ENCODE measurements at places on chromosomes 6 and 20.

DNA sequence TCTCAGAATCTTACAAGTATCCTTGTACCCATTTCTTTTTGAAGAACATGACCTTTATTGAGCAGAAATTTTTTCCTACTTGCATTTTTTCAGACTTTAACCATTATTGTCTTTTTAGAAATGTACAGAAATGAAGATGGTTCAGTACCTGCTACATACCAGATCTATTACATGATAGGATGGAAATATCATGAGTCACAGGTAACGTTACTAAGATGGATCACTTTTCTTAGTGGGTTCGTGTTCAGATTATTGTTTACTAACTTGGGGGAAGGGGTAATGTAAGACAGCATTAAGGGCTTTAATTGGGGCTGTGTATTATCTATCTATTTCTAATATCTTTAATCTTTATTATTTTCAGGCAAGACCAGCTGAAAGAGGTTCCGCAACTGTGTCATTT lies 31.9 kb downstream of the NDUFAF5 start:
- no peak for DNase-seq

GRCh38 chr6:158879180-158879579 lies 60.0 kb upstream of the EZR start:
- no peak for DNase-seq

GRCh38 chr6:87772597-87773530 lies 70.8 kb upstream of the AKIRIN2 start:
- DNase-seq: no peak

DNA sequence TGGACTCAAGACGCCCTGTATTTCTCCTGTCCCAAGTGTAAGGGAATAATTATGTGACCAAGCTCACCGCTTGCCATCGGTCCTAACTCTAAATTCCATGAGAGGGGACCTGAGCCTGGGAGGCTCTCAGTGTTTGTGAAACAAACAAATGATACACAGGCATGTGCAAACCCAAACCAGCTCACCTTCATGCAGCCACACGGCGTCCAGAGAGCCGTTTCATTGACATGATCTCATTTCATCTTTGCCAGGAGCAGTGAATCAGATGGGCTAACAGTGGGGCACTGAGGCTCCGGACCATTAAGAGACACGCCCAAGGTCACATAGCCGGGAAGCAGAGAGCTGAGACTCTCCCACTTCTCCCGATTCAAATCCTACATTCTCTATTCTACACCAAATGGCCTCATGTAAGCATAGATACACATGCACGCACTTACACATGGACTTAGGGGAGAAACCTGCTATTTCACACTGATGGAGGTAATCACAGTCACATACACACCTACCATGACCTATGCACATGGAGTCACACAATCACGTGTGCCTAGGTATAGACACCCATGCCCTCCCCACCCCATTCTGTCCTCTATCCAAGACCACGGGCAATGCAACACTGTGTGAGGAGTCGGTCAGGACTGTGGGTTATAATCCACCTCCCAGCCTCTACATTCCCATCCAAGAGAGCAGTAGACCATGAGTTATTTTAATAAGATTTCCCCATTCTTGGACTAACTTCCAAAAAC lies 1.1 kb downstream of the BNIP5 start:
- no peak for DNase-seq

DNA sequence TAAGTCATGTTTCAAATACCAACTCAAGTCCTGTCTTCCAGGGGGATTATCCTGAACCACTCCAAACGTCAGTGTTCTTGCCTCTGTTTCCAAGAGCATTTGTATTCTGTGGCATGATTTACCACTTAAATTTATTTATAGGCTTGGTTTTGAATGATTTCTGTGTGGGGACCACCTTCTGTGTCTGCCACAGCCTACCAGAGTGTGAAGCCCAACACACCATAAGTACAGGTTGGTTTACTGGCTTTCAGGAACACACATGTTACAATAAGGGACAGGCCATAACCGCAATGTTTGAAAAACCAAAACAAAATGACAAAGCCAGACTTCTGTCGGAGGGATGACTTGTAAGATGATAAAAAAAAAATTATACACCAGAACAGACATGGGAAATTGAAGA lies 56.5 kb upstream of the MAP3K7 start:
- DNase-seq: no peak

GRCh38 chr20:47354714-47355488 lies 1.6 kb downstream of the ZMYND8 start:
- no peak for DNase-seq

GRCh38 chr6:117034971-117035370 lies 157.9 kb downstream of the RFX6 start:
- DNase-seq: no peak

GRCh38 chr20:17343656-17344452 lies 117.0 kb downstream of the PCSK2 start:
- no peak for DNase-seq

GRCh38 chr6:159107451-159108260 lies 61.5 kb upstream of the FNDC1 start:
- DNase-seq: no peak

GRCh38 chr6:128367437-128367836 lies 153.0 kb downstream of the PTPRK start:
- no peak for DNase-seq

- no peak for DNase-seq
Observed at GRCh38 chr20:46192376-46192944, 74.3 kb downstream of the CD40 start.

DNA sequence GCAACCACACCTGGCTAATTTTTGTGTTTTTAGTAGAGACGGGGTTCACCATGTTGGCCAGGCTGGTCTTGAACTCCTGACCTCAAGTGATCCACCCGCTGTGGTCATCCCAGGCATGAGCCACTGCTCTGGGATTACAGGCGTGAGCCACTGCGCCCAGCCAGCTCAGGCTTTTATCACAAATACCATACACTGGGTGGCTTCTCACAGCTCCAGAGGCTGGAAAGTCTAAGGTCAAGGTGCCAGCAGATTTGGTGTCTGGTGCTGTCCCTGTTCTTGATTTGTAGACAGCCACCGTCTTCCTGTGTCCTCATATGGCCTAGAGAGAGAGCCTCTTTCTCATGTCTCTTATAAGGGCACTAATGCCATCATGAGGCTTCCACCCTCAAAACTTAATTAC lies 25.9 kb downstream of the SHLD1 start:
- no peak for DNase-seq

- DNase-seq: no peak
Observed at GRCh38 chr6:84685983-84686584, 78.3 kb downstream of the TBX18 start.

DNA sequence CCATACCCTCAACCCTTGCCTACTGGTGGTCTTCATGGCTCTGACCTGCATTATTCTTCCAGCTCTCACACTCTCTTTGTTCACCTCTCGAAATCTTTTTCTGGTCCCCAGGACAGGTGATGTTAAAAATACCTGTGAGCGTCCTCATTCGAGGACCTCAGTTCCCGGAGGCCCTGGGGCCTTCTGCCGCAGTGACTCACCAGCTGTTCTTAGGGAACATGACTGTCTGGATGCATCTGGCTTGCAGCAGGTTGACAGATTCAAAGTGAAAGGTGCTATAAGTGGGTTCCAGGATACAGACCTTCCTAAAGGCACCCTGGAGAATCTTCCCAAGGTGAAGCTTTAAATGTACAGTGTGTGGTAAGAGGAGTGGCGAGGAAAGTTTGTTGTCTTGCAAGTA lies 210.4 kb upstream of the KCNG1 start:
- DNase-seq: no peak

DNA sequence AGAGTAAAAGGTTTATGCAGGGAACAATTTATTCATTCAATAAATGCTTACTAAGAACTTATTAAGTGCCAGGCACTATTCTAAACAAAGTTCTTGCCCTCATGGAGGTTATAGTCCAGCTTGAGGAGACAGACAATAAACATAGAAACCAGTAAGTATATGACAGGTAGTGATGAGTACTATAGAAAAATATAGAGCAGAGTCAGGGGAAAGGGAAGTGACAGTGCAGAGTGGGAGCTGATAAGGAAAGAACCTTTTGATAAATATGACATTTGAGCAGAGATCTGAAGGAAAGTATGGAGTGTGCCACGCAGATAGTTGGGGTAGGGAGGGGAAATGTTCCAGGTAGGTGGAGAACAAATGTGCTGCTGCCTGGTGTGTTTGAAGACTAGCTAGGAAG lies 12.1 kb downstream of the ACSS2 start:
- no peak for DNase-seq

- DNase-seq: no peak
Observed at GRCh38 chr20:41139227-41140093, 2.1 kb downstream of the PLCG1 start.

DNA sequence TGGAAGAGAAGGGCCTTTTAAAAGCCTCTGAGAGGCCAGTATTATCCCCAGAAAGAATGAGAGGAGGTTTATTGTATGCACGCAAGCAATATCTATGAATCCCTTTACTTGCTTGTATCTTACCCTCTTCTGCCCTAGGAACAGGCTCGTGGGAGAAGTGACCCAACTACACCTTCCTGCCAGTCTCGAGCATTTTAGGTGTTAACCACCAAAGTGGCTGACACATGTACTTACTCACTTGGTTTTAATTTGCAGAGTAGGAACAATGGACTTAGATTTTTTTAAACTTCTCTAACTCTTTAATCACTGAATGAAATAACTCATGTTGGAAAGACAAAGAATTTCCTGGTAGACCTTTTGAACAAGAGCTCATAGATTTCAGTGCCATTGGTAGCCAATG lies 296.9 kb downstream of the PLCB1 start:
- DNase-seq: no peak

- no peak for DNase-seq
Observed at GRCh38 chr6:14472255-14472985, 354.8 kb downstream of the CD83 start.

DNA sequence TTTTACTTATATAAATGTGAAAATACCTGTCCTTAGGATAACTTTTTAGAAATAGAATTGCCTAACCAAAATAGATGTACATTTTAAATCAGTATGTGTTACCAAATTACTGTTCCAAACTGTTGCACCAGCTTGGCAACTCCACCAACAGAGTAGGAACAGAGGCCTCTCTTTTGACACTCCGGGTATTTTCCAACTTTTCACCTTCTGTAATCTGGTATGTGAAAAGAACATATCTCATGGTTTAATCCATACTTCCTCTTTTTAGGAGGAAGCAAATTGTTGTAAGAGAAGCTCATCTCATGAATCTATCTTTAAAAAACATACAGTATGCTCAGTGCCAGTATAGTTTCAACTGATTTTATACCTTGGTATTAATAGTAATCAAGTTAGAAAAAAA lies 24.9 kb downstream of the RNF144B start:
- no peak for DNase-seq

- DNase-seq: no peak
Observed at GRCh38 chr6:48278261-48278660, 167.3 kb upstream of the PTCHD4 start.

GRCh38 chr6:160378218-160378617 lies 30.0 kb downstream of the SLC22A3 start:
- DNase-seq: no peak

DNA sequence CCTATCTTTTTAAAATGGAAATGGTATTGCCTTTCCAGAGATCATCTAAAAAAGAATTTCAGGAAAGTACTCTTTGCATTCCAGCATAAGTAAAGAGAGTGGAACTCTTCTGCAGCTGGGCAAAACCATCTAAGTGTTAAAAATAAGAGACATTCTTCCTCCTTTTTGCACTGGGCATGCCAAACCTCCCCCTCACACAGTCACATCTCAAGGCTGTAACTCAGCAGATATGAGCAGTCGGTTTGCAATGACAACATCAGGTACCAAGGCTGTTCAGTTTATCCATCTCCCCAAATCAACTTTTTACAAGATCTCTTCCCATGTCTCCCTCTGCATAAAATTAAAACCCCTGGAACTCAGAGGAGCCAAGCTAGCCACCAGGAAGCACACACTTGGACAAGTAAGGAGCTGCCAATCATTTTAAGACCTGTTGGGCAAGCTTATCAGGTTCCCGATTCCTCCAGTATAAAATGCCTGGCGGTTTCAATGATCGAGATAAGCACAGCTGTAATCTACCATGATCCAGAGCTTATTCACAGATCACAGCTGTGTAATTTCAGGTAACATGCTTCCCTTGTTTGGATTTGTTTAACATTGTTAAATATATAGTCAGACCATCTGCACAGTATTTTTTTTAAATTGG lies 23.2 kb downstream of the ID4 start:
- DNase-seq: no peak

- no peak for DNase-seq
Observed at GRCh38 chr6:135540207-135540840, 42.8 kb upstream of the AHI1 start.

- no peak for DNase-seq
Observed at GRCh38 chr6:41103847-41104246, 31.1 kb downstream of the NFYA start.
